ENCODE measurements at places on chromosomes 7 and 10.

DNA sequence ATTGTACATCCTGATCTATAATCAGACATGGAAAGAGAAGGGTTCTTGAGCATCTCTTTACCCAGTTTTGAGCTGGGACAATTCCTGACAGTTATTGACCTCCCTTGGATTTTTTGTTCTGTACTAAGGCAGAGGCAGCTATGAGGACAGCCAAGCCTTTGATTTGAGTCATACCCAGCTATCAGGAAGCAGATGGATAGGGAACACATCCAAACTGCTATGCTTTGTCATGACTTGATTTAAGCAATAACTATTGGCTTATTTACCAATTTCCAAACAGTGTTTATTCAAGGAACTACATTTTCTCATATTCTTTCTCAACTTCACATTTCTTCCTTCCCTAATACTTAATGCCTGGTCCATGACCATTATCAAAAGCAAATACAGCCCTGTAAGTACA, 396.4 kb upstream of the STEAP1 start:
- no peak for DNase-seq

- DNase-seq, result no peak
These were observed 59.7 kb upstream of the CCDC71L start for GRCh38 chr7:106720641-106721040.

GRCh38 chr10:53479365-53479764, 706.8 kb upstream of the MBL2 start:
- DNase-seq, result no peak

GRCh38 chr10:93921338-93921737, 27.6 kb downstream of the SLC35G1 start:
- no peak for DNase-seq

GRCh38 chr7:2504889-2505375, 14.6 kb upstream of the LFNG start:
- DNase-seq, result no peak

DNA sequence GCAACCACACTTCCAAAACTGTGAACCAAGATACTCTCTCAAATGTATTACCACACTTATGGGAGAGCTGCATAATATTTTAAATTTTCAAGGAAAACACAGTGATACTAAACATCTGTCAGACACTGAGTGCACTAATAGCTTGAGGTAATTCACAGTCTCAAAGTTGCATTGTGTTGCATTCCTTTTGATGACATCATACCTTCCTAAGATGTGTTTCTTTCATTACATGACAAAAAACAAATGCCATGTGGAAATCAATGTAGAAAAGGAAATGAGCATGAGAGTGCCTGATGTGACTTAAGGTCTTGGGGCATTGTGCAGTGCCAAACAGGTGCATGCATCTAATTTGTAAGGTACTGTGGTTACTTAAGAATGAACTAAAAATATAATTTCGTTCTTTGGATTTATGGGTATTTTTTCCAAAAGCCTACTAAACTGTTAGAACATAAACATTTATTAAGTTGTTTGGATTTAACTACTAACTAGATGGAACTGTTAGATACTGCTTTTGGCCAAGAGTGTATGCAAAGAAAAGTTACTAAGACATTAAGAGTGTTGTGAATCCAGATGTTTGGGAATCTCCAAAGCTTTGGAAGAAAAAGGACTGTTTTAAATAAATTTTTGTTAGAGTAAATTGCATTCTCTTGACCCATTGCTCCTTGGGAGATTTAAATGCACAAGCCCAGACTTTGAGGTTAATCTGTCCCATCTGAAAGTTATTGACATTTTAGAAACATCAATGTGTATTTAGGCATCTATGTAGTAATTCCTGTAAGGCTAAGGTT, 496.2 kb upstream of the SEMA3D start:
- DNase-seq, result no peak

DNA sequence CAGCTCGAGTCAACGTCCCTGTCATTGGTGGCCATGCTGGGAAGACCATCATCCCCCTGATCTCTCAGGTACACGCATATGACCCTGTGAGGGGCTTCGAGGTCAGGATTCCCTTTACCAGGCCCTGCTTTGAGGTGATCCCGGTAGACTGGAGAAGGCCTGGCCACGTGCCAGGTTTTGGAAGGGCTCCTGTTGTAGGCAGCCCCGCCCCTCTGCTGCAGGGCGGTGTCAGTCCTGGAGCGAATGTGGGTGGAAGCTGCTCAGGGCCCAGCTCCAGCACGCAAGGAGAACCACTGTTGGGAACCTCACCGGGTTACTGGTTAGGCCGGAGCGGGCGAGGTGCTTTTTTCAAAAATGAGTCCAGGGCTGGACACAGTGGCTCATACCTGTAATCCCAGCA, 15.6 kb downstream of the MDH2 start:
- no peak for DNase-seq
